ENCODE measurements at places on chromosomes 16 and 17.

DNA sequence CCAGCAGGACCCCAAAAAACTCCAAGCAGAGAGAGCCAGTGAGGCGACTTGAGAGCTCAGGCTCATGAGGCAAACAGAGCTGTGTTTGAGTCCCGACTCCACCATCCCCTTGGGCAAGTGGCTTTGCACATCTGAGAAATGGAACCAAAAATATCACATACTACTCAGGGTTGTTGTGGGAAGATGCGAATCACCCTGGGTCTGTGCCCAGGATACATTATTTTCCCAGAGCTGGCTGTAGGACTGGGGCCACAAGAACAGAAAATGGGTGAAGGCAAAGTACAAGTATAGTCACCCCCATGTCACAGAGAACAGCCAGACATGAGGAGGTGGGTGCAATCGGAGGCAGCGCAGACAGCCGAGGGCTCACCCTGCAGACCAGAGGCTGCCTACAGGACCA lies 127.3 kb downstream of the GAS7 start:
- no peak for DNase-seq

GRCh38 chr17:81734405-81735263 lies 22.6 kb downstream of the SLC25A10 start:
- DNase-seq, result no peak

DNA sequence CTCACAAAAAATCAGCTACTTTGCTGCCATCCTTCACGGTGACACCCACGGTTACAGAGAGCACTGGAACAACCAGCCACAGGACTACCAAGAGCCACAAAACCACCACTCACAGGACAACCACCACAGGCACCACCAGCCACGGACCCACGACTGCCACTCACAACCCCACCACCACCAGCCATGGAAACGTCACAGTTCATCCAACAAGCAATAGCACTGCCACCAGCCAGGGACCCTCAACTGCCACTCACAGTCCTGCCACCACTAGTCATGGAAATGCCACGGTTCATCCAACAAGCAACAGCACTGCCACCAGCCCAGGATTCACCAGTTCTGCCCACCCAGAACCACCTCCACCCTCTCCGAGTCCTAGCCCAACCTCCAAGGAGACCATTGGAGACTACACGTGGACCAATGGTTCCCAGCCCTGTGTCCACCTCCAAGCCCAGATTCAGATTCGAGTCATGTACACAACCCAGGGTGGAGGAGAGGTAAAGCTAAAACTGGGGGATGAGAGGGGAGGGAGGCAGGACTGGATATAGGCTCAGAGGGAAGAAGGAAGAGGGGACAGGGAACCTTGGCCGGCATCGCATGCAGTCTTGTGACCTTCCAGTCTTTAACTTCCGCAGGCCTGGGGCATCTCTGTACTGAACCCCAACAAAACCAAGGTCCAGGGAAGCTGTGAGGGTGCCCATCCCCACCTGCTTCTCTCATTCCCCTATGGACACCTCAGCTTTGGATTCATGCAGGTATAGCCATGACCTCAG lies 581 bp downstream of the CD68 start:
- no peak for DNase-seq

DNA sequence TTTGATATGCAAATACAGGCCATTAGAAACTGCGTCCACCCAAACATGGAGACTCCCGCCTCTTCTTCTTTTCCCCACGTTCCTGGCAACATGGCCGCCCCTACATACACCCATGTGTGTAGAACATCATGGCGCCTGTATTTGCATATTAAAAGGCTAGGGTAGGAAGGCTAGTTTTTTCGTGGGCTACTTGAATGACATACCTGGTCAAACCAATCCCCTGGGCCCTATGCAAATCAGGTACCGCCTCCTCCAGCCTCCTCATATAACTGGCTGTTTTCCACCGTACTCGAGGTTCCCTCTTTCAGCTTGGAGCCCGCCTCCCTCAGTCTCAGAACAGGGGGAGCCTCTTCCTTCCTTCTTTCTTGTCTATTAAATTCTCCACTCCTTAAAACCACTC lies 840 bp upstream of the CD300LB start:
- DNase-seq, result no peak

DNA sequence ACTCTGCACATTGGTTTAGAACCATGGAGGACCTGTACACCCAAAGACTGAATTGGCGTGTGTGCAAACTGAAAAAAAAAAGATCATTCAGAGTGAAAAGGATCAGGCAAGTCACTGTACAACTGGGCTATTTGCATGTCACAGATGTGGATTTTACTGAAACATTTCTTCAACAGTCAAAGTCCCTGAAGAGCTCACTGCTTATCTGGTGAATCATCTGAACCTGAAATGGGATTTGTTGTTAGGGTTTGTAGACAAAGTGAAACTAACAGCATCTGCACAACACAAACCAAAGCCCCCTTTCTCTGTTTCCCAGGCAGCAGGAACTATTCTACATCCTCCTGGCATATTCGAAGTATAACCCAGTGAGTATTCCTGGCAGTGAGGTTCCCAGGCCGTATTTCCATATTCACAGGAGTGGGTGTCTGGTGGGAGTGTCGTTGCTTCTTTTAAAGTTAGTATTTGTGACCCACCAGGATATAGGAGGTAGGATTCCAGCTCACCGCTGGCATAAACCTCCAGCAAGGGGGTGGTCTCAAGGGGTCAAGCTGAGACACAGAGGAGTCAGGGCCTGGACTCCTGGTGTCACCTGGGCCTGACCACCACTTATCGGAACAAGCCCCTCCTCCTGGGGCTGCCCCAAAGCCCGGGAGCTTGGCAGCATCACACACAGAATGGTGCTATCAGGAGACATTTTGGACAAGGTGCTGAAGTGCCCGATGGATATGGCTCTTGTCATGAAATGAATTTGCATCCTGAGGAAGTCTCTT lies 80.9 kb downstream of the GOSR1 start:
- DNase-seq, result no peak

Measured in CD4-positive, alpha-beta T cell treated with Interleukin-17A for 4 hours (primary cell).